ENCODE measurements at places on chromosomes 2 and 18. TPM values are rescaled to one million over a fixed set of nuclear protein-coding genes. Genes with fewer than 3 reads are reported as not detected.

PSMA8 gene
- not detected for total RNA-seq

HAAO gene
- total RNA-seq = not detected

LINC00305 gene
- total RNA-seq = not detected

TLK1 gene
- 45.1 TPM for total RNA-seq

TUBA4B gene
- total RNA-seq = not detected

OSBPL6 gene
- 5.3 TPM for total RNA-seq

RFTN2 gene
- total RNA-seq = 14.4 TPM

RTKN gene
- 27.0 TPM for total RNA-seq

HOXD12 gene
- not detected for total RNA-seq

C2orf78 gene
- not detected for total RNA-seq

TSPYL6 gene
- total RNA-seq = not detected

CBLN2 gene
- not detected for total RNA-seq

TEKT4 gene
- not detected for total RNA-seq

CFC1 gene
- not detected for total RNA-seq

All from dermis blood vessel endothelial cell (primary cell).